Aorta (tissue), 5 donors: ENCODE measurements at places on chromosomes 6 and 20. TPM values are rescaled to one million over a fixed set of nuclear protein-coding genes. Genes with fewer than 3 reads are reported as not detected.

The FNDC11 gene
- total RNA-seq = 0.57 TPM

The TRDN gene
- 0.23 TPM for total RNA-seq

DNA sequence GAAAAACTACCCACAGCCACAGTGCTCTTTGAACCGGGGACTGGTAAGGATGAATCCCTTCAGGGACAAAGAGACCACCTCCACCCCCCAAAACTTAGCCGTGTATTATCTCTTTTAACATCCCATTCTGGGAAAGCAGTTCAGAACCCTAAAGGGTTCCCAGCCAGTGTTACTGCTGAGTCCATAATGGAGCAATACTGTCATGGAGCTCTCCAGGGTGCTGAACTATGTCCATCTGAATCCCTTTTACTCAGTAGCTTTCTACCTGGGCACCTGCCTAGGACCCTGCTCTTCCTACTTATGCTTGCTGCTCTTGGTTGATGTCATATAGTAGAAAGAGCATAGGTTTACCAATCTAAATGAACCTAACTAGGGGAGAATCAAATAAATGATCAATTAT lies 22.3 kb upstream of the SAYSD1 start:
- no peak for DNase-seq

DNA sequence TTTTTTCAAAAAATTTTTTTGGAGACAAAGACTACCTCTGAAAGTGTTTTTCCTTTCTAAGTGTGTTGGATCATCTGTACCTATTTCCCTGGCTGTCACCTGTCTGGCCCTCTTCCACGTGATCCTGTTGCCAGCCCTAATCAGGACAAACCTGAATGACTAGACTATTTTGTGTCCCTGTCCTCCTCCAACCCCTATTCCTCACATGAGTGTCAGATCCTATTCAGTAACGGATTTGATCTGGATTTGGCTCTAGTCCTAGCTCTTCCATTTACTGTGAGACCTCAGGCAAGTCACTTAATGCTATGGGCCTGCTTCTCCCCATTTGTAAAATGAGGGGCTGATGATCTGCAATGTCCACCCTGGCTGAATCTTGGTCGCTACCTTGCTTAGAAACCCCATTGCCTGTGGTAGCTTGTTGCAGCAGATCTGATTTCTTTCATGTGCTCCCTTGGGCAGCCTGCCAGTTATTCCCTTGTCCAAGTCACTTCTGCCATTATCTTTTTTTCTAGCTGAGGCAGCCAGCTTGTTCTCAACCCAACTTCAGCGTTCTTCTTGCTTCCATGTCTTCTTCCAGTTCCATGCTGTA lies 4.8 kb downstream of the PHF20 start:
- DNase-seq = peak; percentile 66
